Activated T-helper 1 cell treated with anti-CD3 and anti-CD28 coated beads, Interleukin-2, amount 50 U/mL, for 16 hours (primary cell): ENCODE measurements at places on chromosomes 2 and 18.
A peak's percentile ranks its signal among the peaks of the same experiment; 100 is the strongest.

- DNase-seq, result no peak
Observed at GRCh38 chr2:217325816-217326215, 466.0 kb upstream of the TNP1 start.

- DNase-seq, result no peak
Observed at GRCh38 chr2:224421065-224421464, 19.2 kb upstream of the FAM124B start.

- no peak for DNase-seq
Observed at GRCh38 chr2:105803773-105804172, 59.1 kb downstream of the NCK2 start.

DNA sequence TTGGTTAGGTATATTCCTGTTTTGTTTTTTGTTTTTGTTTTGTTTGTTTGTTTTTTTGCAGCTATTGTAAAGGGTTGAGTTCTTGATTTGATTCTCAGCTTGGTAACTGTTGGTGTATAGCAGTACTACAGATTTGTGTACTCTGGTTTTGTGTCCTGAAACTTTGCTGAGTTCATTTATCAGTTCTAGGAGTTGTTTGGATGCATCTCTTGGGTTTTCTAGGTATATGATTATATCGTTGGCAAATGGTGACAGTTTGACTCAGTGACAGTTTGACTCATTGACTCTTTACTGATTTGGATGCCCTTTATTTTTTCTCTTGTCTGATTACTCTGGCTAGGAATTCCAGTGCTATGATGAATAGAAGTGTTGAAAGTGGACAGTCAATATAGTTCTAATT is 53.7 kb downstream of the APLF start:
- no peak for DNase-seq

- DNase-seq, result no peak
Observed at GRCh38 chr18:50656841-50657470, 97.1 kb downstream of the MAPK4 start.

DNA sequence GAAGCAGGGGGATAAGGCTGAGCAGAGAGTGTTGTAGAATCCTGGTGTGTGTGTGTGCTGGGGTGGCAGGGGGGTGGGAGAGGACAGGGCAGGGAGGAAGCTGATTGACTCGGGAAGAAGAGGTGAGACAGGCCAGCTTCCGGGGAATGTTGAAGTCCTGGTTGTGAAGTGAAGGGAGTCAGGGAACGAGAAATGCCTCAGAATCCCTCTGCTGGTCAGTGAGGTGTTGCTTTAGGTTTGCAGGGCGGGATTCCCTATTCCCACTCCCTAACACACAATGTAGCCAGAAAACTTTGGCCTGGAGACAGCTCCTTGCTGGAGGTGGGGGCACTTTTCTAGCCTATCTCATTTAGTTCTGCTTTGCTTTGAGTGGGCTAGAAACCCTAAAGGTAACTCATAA is 265.1 kb downstream of the HAUS1 start:
- no peak for DNase-seq

DNA sequence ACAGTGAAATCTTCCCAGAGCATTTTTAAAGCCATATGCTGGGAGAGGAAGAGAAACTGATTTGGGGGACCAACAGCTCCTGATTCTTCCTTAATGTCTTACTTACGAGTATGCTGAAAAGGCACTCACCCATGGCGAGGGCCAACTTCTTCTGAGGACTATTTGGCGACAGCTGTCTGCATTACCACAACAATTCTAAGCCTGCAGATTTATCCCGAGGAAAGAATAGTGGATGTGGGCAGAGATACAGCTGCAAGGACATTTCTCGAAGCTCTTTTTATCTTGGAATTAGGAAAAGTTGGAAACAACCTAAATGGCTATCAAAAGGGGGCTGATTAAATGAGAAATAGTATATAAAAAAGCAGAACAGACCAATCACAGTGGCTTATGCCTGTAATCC is 40.3 kb upstream of the FHL2 start:
- no peak for DNase-seq

- DNase-seq, result no peak
Observed at GRCh38 chr2:226118471-226119429, 680.9 kb downstream of the IRS1 start.

- DNase-seq, result no peak
Observed at GRCh38 chr18:44229693-44230108, 451.0 kb upstream of the SETBP1 start.

GRCh38 chr2:85886590-85886989 is 2.2 kb downstream of the ST3GAL5 start:
- DNase-seq, result peak; percentile 34

DNA sequence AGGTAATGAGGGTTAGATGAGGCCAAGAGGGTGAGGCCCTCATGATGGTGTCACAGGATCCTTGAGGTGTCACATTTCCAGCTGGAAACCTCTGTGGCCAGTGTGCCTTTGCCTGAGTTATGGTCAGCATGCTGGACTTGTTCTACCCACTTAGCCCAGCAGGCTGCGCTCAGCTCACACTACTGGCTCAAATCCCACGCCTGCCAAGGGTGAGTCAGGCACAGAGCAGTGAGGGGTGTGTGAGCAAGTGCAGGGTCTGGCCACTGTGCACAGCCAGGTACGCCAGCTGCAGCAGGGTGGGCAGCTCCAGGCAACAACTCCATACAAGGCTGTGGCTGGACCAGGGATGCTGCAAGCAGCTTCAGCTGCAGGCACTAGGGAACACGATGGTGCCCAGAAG is 616.6 kb upstream of the FSHR start:
- no peak for DNase-seq

DNA sequence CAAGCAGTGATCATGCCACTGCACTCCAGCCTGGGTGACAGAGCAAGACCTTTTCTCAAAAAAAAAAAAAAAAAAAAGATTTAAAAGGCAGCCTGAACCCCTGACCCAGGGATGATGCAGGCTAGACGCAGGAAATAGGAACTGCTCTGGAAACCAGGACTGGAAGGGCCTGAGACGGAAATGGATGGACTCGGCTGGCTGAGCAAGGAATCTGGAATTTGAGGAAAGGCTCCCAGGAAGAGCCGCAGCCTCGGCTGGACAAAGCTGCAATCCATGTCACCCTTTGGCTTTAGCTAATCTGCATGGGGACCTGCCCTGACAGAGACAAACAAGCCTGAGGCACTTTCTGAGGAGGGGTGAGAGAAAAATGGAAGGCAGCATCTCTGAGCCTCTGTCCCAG is 55.0 kb upstream of the DAPL1 start:
- no peak for DNase-seq

DNA sequence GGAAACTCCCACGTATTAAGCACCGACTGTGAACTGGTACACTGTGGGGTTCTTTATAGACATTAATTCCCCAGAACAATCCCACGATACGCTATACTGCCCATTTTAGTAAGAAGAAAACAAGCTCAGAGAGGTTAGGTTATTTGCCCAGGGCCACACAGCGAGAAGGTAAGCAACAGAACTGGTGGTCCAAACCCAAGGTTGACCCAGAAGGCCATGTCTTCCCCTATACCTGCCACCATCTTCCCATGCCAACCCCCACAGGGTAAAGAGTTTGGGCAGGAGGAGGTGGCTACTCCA is 69.9 kb downstream of the MARCO start:
- no peak for DNase-seq

DNA sequence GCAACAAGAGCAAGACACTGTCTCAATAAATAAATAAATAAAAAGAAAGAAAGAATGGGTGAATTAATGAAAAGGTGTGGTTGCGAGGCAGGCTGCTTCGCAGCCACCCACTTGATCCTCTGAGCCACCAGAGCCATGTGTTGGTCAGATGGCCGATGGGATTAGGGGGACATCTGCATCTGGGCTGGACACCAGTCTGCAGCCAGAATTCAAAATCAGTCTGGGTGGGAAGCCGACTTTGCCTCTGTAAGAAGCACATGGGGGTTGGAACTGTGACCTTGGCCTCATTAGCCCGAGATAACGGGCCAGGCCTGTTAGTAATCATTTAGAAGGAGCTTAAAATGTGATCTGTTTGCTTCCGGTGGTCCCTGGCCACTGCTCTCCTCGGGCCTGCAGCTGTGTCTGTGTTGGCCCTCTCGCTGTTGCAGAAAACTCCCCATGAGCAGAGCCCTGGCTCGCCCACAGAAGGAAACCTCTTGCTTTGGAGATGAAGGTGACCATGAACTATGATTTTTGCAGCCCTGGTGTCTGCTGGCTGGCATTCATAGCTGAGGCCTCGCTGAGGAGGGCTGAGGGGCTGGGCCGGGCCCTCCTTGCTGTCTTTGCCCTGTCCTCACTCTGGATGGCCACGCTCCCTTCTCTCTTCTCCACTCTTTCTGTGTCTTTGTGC is 94.4 kb downstream of the DYSF start:
- no peak for DNase-seq

- DNase-seq, result no peak
Observed at GRCh38 chr2:239945751-239946561, 79.2 kb downstream of the NDUFA10 start.

GRCh38 chr2:105783972-105784371 is 39.3 kb downstream of the NCK2 start:
- DNase-seq, result no peak

DNA sequence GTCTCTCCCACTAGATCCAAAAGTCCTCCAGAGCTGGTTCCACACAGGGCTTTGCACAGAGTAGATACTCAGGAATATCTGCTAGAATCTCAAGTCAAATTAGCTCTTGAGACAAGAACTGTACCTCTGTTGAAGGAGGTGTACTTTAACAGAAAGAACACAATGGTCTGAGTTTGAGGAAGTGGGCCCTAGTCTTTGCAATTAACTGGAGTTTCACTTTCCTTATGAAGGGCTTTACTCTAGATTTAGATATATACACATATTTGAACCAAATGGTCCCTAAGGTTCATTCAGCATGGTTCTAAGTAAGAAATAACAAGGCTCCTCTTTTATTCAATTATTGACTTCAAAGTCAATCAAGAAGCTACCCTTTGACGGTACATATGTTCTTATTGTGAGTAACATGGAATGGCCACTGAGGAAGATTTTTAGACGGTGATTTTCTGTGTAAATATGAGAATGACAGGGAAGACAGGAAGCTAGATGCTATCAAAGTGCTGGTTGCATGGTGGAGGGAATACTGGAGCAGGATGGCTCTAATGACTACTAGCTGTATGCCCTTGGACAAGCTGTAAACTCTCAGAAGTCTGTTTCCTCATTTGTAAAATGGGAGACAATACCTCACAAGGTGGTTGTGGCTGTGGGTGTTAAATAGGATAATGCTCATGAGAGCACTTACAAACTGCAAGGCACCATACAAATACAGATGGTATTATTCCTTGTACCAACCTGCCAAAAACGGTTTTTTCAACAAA is 73.5 kb upstream of the SERTAD2 start:
- DNase-seq, result no peak

GRCh38 chr2:101124643-101125366 is 26.4 kb downstream of the TBC1D8 start:
- no peak for DNase-seq
